ENCODE measurements at places on chromosomes 1 and 21.

GRCh38 chr1:12618661-12618964 is 603 bp upstream of the DHRS3 start:
- no peak for DNase-seq

DNA sequence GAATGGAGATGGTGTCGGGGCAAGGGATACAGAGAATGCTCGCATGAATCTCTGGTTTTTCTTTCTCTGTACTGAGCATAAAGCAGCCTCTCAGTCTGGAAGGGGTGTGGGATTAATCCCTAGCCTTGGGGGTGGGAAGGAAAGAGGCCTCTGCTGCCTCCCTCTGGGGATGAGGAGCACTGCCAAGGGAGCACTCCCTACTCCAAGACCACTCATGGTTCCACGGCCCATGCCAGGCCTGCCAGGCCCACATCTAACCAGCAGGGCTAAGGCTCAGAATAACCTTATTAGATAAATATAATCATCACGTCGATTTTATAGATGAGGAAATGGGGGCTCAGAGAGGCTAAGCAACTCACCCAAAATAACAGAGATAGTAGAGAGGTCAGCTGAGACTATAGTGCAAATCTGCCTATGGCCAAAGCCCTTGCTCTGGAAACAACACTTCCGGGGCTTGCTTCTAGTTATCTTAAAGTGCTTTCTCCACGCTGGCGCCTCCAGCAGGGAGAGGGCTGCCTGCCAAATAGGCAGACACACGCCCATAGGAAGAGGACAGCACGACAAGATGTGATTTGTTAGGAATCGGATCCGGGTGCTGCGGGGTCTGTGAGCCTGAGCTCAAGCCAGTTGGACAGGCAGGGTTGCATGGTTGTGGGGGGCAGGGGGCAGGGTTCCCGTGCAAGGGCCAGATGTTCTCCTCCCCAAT is 522 bp downstream of the TEX35 start:
- peak; percentile 60 for DNase-seq

DNA sequence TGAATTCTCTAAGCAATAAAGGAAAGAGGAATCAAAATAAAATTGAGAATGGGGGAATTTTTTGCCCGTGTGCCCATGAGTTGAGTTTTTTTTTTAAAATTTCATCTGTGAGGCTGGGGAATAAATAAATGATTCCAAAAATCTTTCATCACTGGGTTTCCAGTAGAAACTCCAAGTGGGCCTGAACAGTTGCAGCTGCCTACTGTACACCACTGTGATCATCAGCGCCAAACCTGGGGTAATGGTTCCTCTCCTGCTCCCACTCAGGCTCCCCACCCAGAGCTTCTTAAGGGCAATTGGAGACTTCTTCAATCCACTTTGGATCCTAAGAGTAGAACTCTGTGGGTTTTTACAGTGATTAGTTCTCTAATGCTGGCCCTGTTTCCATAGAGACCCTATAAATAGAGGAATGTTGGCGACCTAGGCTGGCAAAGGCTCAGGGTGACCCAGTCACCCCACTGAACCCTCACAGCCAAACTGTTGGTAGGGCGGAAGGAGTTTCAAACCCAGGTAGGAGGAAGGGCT is 9.3 kb downstream of the TMCC2 start:
- DNase-seq: no peak

DNA sequence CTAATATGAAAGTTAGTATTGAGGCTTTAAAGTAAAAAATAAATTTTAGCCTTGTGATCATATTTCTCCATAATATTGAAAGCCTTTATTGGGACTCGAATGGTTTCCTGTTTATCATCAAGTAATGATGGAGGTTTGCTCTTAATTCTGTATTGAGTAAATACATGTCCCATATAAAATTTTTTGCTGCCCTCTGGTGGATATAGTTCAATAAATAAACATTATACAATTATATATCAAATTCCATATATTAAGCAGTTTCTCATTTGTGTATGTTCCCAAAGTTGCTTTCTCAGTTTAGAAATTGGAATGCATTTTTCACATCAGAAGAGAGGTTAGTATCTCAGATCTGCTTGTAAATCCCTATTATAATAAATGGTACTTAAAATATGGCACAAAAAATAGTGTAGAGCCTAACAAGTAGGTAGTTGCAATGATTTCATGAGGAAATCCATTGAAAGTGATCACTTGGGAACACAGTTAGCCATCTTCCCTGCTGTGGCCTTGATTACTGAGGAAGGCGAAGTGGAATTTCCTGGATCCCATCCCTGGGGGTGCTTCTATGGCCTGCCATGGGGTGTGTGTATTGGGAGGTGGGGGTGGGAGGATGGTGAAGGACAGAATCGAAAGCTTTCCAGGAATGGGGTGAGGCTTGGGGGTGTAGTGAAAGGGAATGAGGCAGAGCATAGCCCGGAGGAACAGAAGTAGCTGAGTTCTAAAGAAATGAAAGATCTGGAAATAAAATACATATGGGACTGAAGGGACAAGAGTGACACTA is 84.1 kb upstream of the C21orf91 start:
- peak; percentile 28 for DNase-seq

DNA sequence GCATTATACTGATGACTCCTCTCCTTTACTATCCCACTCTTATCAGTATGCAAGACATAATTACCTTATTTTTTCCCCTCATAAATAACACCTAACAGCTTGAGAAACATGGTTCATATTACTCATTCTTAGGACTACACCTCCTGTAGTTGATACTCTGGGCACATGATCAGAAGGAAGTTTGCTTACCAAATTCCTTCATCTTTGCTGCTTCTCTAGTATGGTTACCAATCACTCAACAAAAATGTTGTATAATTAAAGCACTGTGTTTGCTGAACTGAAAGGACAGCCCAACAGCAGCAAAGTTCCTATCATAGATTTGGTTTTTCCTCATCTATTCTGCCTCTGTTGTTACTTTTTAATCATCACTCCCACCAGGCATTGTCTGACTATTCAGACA is 586.3 kb downstream of the LRRIQ3 start:
- DNase-seq: no peak

DNA sequence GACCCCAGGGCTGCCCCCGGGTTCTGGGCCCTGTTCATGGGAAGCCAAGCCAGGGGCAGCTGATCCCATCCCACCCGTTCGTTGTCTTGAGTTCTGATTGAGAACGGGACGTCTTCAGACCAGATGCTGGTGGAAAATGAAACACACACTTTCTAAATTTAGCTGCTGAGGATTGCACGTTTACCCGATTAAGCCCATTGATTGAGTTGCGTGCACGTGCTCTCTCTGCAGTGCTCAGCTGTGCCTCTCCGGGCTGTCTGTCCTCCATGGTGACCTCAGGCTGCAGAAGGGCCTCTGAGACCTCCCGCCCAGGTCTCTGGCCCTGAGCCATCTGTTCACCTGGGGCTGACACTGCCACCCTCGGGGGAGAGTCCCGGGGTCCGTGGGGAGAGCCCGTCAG is 27.0 kb upstream of the PEX10 start:
- no peak for DNase-seq

DNA sequence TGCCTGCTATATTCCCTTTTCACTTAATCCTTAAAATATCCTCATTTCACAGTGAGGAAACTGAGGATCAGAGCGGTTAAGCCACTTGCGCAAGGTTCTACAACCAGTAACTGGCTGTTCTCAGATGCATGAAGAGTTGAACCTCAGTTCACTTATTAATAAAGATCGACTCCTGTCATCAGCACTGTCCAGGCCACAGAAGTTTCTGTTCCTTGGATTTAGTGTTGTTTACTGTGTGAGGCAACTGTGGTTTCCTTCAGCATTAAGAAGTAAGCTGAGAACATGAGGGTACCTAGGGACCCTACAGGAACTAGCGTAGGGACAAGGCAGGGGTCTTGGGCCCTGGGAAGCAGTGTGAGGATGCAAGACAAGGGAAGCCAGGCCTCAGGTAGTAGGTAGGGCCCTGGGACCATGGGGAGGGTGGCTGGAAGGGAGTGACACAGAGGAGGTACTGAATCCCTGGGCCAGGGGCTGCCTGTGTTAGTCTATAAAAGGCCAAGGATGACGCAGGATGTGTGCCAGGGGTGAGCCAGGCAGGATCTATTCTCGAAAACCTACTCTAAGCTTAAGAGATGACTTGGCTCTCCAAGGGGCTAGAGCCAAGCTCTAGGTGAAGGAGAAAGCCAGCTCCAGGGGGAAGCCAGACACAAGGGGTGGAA is 181.2 kb upstream of the CSF3R start:
- DNase-seq: no peak

GRCh38 chr1:17427696-17428660 is 11.5 kb downstream of the RCC2 start:
- DNase-seq: no peak

- DNase-seq: no peak
These were observed 1359.0 kb upstream of the ADGRL4 start for GRCh38 chr1:80365359-80366021.

DNA sequence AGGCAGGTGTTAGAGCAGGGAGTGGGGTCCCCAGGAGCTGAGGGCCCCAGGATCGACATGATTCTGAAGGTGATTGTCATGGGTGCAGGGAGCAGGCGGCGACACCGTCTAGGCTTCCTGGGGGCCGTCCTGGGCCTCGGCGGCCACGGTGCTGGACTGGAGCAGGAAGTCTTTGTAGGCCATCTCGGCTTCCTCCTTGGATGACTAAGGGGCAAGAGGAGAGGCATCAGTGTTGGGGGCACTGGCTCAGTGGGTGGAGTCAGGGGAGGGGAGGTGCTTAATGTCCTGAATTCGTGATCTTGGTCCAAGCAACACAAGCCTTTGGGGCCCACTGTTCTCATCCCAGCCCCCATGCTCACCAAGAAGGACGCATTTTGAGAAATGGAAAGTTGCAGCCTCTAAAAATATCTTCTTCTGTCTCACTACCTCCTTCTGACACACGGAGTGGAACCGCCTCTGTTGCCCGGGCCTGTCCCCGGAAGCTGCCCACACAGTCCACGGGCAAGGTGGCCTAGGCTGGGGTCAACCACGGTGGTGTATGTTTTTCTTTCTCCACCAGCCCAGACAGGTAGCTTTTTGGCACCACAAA is 8.6 kb upstream of the FCMR start:
- no peak for DNase-seq

GRCh38 chr1:5333291-5333690 is 658.9 kb downstream of the NPHP4 start:
- DNase-seq: no peak

- DNase-seq: no peak
These were observed 26.4 kb downstream of the HSPG2 start for GRCh38 chr1:21910558-21911204.

DNA sequence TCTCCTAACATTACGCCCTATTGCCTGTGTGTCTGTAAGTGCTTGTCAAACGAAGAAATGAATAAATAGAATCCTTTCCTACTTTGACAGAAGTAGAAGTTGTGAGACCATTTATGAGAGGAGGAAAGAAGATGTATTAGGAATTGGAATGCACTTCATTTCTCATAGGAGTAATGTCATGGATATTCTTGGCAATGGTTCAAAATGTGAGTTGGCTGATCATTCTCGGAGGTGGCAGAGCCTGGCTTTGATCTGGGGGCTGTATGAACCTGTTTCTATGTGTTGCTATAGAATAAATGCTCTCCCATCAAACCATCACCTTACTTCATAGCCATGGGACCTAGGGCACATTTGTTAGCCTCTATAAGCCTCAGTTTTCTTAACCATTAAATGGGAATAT is 10.1 kb upstream of the SERBP1 start:
- DNase-seq: peak; percentile 57

DNA sequence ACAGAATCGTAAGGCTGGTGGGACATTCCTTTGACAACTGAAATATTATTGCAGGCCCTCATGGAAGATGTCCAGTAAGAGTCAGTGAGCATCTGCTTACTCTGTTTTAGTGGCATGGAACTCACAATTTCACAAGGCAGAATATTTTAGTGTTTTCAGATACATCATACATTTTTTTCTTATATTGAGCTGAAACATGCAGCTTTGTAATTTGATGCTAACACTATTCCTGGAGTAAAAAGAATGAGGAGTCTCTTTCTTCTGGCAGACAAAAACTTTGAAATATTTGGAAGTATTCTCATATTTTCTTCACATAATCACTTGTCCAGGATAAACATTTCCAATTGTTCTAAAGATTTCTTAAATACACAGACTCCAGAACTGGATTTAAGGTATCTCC is 17.7 kb downstream of the CLDN17 start:
- peak; percentile 54 for DNase-seq

DNA sequence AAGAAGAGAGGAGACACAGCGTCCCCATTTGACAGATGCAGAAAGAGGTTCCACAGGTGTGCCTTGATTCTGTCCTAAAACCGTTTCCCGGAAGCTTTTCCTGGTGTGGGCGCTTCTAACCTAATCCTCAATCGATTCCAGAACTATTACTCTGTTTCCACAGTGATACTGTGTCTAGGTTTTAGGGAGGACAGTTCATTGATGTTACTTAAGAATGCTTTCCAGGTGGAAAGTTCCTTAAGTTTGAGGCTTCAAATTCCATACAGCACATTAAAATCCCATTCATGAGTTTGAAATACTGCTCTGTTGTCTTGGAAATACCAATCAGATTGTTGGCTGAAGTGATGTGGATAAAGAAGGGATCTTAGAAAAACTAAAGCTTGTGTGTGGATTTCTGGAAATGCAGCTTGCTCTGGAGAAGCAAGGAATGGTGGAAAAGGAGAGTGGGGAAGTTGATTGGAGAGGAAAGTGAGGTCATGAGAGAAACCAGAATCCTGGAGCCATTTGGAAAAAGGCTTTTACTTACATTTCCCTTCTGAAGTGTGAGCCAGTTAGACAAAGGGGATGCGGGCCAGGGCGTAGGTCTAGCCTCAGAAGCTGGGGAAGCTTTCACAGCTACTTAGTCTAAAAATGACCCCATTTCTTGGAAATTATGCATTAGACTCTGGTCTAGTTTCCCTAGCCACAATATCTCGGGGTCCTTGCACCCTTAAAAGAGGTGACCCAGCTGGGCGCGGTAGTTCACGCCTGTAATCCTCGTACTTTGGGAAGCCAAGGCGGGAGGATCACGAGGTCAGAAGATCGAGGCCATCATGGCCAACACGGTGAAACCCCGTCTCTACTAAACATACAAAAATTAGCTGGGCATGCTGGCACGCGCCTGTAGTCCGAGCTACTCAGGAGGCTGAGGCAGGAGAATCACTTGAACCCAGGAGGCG is 6.7 kb downstream of the ELF3 start:
- DNase-seq: no peak

- no peak for DNase-seq
These were observed 84.7 kb downstream of the DISP3 start for GRCh38 chr1:11563560-11564069.

DNA sequence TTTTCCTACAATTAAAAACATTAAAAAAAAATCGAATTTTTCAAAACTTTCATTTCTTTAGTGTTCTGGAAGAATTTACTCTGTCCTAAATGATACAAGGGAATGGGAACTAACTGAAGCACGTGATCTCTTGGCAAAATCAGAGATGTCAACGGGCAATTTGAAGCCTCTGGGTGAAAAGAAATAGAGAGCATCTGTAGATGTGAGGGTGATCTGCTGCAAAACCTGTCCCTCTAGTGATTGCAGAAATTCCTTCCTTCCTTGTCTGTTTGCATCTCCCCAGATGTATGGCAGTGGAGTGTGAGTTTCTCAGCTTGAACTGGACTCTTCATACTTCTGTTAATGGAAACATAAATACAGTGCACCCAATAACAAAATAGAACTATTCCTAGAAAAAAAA is 100.5 kb upstream of the S1PR1 start:
- DNase-seq: no peak

DNA sequence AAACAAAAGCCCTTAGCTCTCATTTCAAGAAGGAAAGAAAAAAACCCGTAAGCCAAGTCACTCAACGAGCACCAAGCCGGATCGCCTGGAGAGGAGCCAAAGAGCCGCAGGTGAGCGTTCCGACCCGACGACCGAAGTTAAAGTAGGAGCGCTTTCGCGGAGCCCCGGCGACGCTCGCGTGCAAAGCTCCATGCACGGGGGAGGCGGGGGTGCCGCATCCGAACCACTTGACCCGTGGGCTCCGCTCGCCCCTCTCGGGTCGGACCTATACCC is 382 bp downstream of the GPBP1L1 start:
- no peak for DNase-seq

- no peak for DNase-seq
These were observed 18.0 kb upstream of the LCE2D start for GRCh38 chr1:152645146-152645545.
